ENCODE measurements at places on chromosomes 16 and 17. TPM values are rescaled to one million over a fixed set of nuclear protein-coding genes. Genes with fewer than 3 reads are reported as not detected.

The TBC1D3E gene
- total RNA-seq: not detected

The DLX4 gene
- total RNA-seq: 1.4 TPM

The TP53TG3B gene
- total RNA-seq: not detected

The NPIPA8 gene
- 1.1 TPM for total RNA-seq

Data from A549 treated with dexamethasone at 1 μM for 4 hours (cell line).